ENCODE measurements at places on chromosomes 16 and 17.

GRCh38 chr16:50802961-50803360 lies 61.1 kb downstream of the CYLD start:
- no peak for DNase-seq

GRCh38 chr17:4167786-4168185 lies 24.8 kb downstream of the CYB5D2 start:
- DNase-seq, result no peak

- DNase-seq, result no peak
Measured at GRCh38 chr17:71438631-71439146, 682.1 kb upstream of the SOX9 start.

GRCh38 chr17:80137131-80137530 lies 9.8 kb downstream of the EIF4A3 start:
- DNase-seq, result no peak

GRCh38 chr16:23757116-23757515 lies 2.3 kb downstream of the CHP2 start:
- no peak for DNase-seq
